ENCODE measurements at places on chromosomes 6 and 20. TPM values are rescaled to one million over a fixed set of nuclear protein-coding genes. Genes with fewer than 3 reads are reported as not detected.

- DNase-seq: no peak
Measured at GRCh38 chr6:24692848-24693592, 25.9 kb downstream of the C6orf62 start.

DNA sequence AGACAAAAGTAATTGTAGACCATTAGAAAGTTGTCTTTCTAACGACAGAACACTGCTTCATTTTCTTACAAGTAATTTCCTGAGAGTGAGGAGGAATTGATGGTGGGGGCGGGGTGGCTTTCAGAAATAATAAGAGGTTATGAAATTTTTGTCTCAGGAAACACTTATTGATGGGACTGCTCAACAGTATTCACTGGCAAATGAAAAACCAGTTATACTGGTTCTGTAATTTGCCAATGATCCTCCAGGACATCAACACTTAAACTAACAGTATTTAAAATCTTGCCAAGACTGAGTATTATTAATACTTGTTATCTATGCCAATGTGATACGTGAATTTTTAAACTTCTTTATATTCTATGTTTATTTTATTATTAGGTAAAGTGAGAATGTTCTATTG lies 41.8 kb upstream of the FUT9 start:
- DNase-seq: no peak

DNA sequence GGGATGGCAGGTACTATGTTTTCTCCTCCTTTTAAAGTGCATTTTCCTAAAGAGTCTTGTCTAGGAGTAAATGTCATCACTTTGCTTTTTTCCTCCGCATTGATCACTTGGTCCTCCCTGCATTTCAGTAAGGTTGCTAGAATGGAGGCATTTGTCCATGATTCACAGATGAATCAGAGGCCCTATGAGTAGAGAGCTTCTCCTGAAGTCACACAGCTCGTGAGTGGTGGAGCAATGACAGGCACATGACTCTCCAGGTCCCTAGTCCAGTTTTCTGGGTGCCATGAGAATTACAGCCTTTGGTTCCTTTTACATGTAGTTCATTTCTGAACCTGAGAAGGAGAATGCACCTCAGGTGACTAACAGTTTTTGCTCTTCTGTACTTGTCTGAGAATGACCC lies 50.5 kb downstream of the HLA-A start:
- DNase-seq: no peak

DNA sequence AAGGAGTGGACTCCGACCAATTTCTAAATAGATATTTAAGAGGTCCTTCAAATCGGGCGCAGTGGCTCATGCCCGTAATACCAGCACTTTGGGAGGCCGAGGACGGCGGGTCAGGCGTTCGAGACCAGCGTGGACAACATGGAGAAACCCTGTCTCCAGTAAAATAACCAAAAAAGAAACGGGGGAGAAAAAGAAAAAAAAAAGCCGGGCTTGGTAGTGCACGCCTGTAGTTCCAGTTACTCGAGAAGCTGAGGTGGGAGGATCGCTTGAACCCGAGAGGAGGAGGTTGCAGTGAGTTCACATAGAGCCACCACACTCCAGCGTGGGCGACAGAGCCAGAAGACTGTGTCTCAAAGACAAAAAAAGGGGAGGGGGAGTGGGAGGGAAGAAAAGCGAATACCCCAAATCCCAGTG lies 53.3 kb upstream of the HFE start:
- DNase-seq: no peak

DNA sequence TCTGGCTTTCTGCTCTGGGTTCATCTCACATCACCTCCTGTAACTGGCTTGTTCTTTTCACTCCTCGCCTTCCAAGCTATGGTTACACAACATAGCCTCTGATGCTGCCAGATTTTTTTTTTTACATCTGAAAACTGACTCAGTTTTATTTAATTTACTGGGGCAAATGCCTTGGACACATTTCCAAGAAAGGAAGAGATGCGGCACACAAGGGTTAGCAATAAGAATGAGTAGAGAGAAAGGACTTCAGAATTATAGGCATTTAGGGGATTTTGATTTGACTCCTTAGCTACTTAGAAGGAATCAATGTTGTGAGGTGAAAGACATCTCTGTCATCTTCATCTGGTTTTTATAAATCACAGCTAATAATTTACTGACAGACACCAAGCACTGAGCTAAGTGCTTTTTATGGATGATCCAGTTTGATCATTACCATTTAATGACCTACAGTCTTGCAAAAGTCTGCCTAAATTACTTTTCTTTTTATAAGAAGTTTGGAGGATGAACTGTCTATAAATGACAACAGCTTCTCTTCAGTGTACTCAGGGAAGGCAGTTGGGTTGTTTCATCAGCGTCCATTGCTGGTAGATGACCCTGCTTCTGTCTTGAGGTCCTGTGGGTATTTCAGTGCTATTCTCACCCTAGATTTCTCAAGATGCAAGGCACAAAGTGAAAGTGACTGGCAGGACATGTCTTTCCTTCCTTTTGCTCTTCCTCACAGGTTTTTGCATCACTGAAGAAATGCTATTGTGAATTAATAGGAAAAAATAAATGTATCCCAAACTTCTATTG lies 31.1 kb downstream of the LAMA4 start:
- DNase-seq: no peak

DNA sequence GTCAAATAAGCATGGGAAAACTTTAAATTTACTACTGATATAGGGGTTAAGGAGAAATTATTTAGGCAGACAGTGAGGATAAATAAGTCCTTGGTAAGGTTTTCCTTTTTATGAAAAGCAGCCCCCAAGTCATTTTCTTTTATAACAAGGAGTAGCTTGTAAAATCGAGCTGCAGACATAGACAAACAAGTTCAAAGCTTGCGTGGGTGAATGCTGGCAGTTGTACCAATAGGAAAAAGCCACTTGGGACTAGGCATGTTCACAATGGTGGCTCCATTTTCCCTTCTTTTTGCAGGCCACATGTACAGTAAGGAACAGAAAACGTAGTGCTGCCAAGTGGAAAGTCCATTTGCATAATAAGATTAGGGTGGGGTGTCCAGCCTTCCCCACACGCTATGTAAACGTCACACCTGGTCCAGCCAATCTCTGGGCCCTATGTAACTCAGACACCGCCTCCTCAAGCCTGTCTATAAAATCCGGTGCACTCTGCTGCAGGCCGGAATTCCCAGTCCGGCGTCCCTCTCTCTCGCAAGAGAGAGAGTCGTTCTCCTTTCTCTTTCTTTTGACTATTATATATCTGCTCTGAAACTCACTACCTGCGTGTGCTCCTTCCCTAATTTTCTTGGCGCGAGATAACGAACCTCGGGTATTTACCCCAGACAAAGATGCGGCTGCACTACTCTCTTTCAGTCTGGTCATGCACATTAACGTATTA lies 217.1 kb upstream of the MAN1A1 start:
- DNase-seq: no peak

- DNase-seq: no peak
Measured at GRCh38 chr20:1335961-1336698, 7.2 kb upstream of the SDCBP2 start.

- no peak for DNase-seq
Measured at GRCh38 chr6:18242062-18242851, 22.1 kb downstream of the DEK start.

- no peak for DNase-seq
Measured at GRCh38 chr20:2653556-2654383, 1.3 kb downstream of the NOP56 start.

DNA sequence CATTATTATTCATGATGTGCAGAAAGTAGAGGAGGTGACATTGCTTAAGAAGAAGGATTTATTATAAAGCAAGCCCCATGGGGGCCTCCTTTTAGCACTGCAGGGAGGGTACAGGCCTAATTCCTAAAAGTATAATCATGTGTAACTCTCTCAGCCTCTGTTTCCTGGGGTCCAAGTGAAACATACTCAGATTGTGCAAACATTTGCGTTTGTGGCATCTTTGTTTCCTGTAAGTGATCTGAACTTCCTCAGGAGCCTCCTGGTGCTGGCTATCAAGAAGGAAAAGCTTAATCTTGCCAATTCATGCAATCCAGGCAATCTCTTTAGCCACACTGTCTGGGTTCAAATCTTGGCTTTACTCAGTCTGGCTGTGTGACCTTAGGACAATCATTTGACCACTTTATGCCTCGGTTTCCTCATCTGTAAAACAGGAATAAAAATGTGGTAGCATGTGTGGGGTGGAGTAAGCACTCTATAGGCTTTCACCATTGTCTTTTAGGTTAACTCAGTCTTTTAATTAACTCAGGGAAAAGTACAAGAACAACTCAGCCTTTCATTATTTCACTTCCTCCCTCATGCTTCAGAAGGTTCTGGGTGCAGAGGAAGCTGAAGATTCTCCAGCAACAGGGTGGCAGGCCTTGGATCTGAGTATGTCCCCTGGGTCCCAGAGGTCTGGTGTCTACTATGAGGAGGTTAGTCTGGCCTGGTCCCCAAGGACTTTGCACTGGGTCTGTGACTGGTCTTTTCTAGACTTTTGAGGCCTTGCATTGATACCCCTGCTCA lies 831 bp upstream of the SIRPB2 start:
- DNase-seq: no peak

DNA sequence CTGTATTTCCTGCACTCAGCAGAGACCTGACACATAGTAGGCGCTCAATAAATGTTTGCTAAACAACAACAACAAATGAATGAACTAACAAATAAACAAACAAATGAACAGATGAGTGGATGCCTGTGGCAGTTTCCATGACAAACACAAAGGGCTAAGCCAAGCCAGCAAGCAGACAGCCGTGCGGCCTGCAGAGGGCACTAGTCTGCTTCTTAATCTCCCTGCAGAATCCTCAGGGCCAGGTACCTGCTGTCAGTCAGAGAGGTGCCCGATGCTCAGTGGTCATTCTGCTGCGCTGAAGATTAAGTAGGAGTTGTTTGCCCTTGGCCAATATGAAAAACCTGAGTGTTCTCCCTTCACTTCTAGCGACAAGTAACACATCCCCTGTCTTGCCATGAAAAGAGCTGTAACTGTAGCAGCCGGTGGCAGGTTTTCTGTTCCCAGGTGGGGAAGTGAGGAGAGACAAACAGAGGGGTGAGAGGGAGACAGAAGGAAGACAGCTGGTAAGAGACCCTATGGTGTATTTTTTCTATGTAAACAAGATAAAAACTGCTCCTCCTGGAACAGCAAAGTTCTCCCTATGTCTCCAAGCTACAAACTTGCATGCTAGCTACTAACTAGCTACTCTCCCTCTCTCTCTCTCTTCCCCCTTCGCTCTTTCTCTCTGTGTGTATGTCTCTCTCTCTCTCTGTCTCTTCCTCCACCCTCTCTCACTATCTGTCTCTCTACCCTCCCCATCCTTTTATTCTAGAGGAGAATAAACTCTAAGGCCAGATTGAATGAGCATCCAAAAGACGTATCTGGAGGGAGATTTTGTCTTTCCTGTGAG lies at the start of gene MC3R:
MC3R (plus strand) TSS at position 779 of the 829 bp plus-strand sequence. CDS start 112 bp downstream, outside the sequence.
- no peak for DNase-seq

DNA sequence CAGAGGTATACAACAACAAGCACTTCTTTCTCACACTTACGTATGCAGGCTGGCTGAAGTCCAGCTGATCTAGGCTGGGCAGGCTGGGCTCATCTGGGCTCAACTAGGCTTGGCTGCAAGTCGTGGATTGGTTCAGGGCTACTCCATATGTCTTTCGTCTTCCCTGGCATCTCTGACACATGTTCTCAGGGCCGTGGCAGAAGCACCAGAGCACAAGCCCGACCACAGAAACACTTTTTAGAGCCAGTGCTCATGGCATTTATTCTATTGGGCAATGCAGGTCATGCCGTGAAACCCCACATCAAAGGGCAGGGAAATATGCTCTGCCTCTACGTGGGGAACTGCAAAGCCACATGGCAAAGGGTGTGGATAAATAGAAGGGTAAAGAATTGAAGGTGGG lies 93.8 kb downstream of the RIN2 start:
- no peak for DNase-seq

GRCh38 chr6:138503881-138504680 lies 4.8 kb upstream of the NHSL1 start:
- no peak for DNase-seq

DNA sequence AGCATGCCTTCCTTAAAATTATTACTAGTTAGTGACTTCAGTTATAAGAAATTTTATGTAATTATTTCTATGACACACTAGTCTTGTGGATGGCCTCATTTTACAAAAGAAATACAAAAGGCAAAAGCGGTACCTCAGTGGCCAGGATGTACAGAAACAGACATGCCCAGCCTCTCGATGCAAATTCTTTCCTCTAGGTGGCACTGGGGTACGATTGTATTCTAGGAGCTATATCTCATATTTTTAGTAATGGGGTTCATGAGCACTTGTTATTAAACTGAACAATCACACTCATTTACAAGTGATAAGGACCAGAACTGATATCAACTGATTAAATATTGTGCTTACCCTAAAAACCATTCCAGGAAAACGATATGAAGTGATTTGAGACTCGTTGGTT lies 59.8 kb downstream of the SOD2 start:
- DNase-seq: no peak

DNA sequence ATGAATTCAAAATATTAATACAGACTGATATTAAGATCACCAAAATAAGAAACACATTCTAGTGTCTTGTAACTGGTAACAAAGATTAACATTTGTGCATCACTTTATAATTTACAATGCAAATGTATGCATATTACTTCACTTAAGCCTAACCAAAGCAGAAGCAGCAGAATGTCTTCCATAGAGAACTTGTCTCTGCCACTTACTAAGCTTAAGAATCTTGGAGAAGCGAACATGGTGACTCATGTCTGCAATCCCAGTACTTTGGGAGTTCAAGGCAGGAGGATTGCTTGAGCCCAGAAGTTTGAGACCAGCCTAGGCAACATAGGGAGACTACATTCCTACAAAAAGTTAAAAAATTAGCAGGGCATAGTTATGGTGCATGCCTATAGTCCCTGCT lies 18.8 kb downstream of the AK9 start:
- no peak for DNase-seq

- DNase-seq: no peak
Measured at GRCh38 chr6:105740946-105741645, 338.2 kb upstream of the PREP start.

GRCh38 chr6:170295510-170296422 lies 4.9 kb upstream of the DLL1 start:
- no peak for DNase-seq

DNA sequence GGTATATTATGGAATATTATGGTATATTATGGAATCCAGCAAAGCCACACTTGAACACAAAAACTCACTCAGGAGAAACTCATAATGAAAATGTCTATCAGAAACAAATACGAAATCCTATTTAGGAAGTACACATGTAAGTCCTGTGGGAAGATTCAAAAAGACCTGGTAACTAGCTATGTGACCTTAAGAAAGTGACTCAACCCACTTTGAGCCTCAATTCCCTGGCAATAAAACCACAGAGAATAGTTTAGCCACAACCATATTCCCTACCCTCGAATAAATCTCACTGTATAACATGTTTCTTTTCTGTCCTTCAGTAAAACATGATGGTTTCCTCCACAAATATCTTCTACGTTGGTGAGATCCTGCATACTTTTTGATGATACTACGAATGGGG lies 56.4 kb downstream of the ZMYND8 start:
- DNase-seq: no peak

SLC2A10 gene
- total RNA-seq: 19.8 TPM

WFDC2 gene
- total RNA-seq: not detected

EPPIN gene
- total RNA-seq: not detected

ADGB gene
- not detected for total RNA-seq

CLPSL1 gene
- total RNA-seq: not detected

MUCL3 gene
- not detected for total RNA-seq

AGER gene
- 3.8 TPM for total RNA-seq

TRAPPC3L gene
- total RNA-seq: not detected

ANKRD66 gene
- not detected for total RNA-seq

ULBP1 gene
- 0.14 TPM for total RNA-seq

PLN gene
- total RNA-seq: 382 TPM

ARMC2 gene
- total RNA-seq: 11.5 TPM

CALHM4 gene
- not detected for total RNA-seq

PCMT1 gene
- 40.6 TPM for total RNA-seq

Data from thoracic aorta (tissue), 2 donors.